ENCODE measurements at places on chromosomes 12 and 14.

GRCh38 chr12:26461776-26462175, 266.4 kb downstream of the SSPN start:
- DNase-seq = no peak

DNA sequence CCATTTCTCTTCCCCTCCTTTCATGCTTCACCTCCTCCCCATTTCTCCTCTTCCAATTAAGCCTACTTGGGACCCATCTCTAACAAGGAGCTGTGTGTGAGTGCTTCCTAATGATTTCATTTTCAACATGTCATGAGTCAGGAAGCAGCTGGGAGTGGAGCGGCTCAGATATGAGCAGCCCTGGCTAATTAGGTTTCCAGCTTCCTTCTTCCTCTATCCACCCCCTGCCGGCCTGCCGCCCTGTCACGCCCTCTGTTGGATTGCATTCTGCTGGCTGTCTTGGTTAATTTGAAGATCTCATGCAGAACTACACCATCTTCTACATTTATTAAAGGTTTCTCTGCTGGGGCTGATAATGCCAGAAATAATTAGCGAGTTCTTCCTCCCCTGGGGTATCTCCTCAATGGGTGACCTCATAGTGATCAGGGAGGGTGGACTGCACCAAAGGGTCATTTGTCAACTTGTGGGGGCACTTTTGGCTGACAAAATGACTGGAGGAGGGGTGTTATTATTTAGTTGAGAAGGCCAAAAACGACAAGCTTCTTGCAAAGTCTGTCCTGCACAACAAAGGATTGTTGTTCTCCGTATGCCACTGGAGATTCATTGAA, 300.9 kb upstream of the SRRM4 start:
- DNase-seq = peak; percentile 1

GRCh38 chr12:77999074-77999715, 168.5 kb downstream of the NAV3 start:
- DNase-seq = no peak

GRCh38 chr12:2490831-2491230, 303.9 kb upstream of the FKBP4 start:
- DNase-seq = no peak

DNA sequence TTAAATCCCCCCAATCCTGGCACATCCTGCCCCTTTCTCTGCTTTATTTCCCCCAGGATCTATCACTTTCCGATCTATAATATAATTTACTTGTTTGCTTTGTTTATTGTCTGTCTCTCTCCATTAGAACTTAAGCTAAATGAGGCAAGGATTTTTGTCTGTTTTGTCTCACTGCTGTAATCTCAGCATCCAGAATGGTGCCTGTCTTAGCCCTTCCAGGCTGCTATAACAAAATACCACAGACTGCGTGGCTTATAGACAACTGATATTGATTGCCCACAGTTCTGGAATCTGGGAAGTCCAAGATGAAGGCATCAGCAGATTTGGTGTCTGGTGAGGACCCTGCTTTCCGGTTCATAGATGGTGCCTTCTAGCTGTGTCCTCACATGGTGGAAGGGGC, 65.2 kb downstream of the VWF start:
- no peak for DNase-seq

DNA sequence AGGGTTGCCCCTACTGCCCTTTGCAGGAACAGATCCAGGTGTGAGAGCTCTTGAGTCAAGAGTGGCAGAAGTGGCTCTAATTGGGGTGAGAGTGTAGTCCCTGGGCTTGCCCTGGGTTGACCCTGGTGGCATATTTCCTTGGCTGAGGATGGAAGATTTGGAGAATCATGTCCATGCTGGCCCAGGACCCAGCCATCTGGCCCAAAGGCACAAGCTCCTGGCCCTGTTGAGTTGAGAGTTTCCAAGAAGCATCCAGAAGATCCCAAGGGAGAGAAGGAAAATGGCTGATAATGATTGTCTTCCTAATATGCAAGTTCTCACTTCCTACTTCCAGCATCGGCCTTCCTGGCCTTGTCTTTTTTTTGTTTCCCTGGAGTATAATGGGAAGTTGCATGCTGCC, 55.5 kb upstream of the SRSF5 start:
- DNase-seq = no peak

DNA sequence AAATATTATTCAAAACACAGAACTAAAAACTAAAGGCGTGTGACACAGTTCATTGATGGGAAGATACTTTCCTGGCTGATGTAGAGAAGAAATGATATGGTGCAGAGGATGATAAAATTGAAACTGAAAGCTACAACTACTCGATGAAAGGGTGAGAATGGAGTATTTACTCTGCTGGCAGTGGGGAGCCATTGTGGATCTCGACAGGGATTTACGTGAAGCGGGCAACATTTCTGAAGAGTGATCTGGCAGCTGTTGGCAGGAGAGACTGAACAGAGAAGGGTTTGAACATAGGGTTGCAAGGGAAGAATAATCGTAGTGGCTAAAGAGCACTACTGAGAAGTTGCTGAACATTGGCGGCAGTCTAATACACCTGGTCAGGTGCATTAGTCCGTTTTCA, 464.9 kb downstream of the PDZRN4 start:
- no peak for DNase-seq

GRCh38 chr14:80770114-80770908, 171.2 kb downstream of the CEP128 start:
- DNase-seq = peak; percentile 24

DNA sequence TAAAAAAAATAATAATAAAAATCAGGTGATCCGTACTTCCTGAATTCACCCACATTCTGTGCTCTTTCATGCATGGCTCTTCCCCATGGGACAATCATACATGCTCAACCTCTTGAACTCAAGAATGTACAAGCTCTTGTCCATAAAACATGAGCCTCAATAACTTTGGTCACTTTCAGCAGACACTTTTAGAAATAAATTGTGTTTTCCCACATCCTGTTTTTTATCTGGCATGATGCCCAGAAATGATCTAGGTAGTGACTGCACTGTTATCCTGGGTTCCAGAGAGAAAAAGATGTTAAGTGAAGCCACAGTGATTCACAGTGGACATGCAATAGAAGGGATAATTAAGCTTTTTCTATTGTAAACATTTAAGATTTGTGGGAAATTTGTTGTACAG, 537.6 kb upstream of the TMEM132C start:
- DNase-seq = no peak

DNA sequence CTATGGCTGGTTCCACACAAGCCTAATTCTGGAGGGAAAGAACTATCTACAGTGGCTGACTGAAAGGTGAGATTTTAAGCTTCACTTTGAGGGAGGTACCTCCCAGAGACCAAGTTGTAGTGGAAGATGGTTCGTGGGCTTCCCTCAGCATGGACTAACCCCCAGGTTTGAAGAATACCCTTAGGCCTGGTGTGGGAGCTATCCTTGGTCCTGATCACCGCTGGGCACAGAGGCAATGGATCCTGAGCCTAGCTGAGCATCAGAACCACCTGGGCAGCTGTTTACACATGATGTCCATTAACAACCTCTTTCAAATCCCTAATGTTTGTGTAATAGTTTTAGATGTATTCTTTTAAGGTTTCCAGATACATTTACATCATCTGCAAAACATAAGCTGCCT, 10.3 kb downstream of the DAO start:
- DNase-seq = peak; percentile 28
